Smooth muscle cell of trachea (primary cell): ENCODE measurements at places on chromosomes 2 and 18. TPM values are rescaled to one million over a fixed set of nuclear protein-coding genes. Genes with fewer than 3 reads are reported as not detected.

The ALK gene
- under 0.01 and 0.17 TPM in 2 replicates for total RNA-seq

The TAF4B gene
- total RNA-seq, result 1.9 and 3.5 TPM in 2 replicates

The SLC9A4 gene
- not detected in 2 replicates for total RNA-seq

The SAG gene
- not detected in 2 replicates for total RNA-seq

The SALL3 gene
- 0.17 TPM in 1 of 2 replicates, not detected in the other for total RNA-seq

The RTKN gene
- total RNA-seq, result 22.3 and 24.0 TPM in 2 replicates

The ASB18 gene
- total RNA-seq, result not detected in 2 replicates

The UPP2 gene
- under 0.01 TPM in 1 of 2 replicates, not detected in the other for total RNA-seq

The ARL4C gene
- 25.3 and 74.6 TPM in 2 replicates for total RNA-seq

The ZSWIM2 gene
- under 0.01 TPM in 1 of 2 replicates, not detected in the other for total RNA-seq

The AOX1 gene
- total RNA-seq, result 38.1 and 41.0 TPM in 2 replicates

The RASGRP3 gene
- 1.3 and 1.5 TPM in 2 replicates for total RNA-seq

The ROCK1 gene
- 33.7 and 45.7 TPM in 2 replicates for total RNA-seq

The SLC11A1 gene
- under 0.01 and 0.33 TPM in 2 replicates for total RNA-seq

The TWIST2 gene
- total RNA-seq, result 158 and 297 TPM in 2 replicates

The SNX17 gene
- total RNA-seq, result 164 and 222 TPM in 2 replicates

The KLHL14 gene
- not detected in 2 replicates for total RNA-seq

The CDH2 gene
- total RNA-seq, result 6.3 and 6.8 TPM in 2 replicates

The WDR54 gene
- 36.4 and 95.7 TPM in 2 replicates for total RNA-seq

The NYAP2 gene
- total RNA-seq, result not detected in 2 replicates

The PROKR1 gene
- total RNA-seq, result not detected in 2 replicates

The KCMF1 gene
- 70.1 and 74.6 TPM in 2 replicates for total RNA-seq

The SLC19A3 gene
- 0.17 and 0.29 TPM in 2 replicates for total RNA-seq

The EPHA4 gene
- 6.4 and 14.7 TPM in 2 replicates for total RNA-seq

The TDRD15 gene
- not detected in 2 replicates for total RNA-seq

The ZNF804A gene
- total RNA-seq, result 1.9 and 2.3 TPM in 2 replicates

The HMSD gene
- total RNA-seq, result 0.15 and 0.17 TPM in 2 replicates

The TTN gene
- 0.50 and 3.8 TPM in 2 replicates for total RNA-seq

The RNF103 gene
- 16.9 and 17.7 TPM in 2 replicates for total RNA-seq

The RNF149 gene
- total RNA-seq, result 51.3 and 52.9 TPM in 2 replicates

The PTH2R gene
- total RNA-seq, result not detected in 2 replicates

The CSRNP3 gene
- 2.8 and 3.0 TPM in 2 replicates for total RNA-seq

The ABCB11 gene
- under 0.01 TPM in 1 of 2 replicates, not detected in the other for total RNA-seq

The FBXO41 gene
- total RNA-seq, result 1.9 and 3.1 TPM in 2 replicates

The ZAP70 gene
- total RNA-seq, result not detected in 2 replicates

The SLC23A3 gene
- total RNA-seq, result 1.2 and 2.0 TPM in 2 replicates

The RAD51AP2 gene
- not detected in 2 replicates for total RNA-seq

The CDK15 gene
- 6.7 and 16.0 TPM in 2 replicates for total RNA-seq

The TMEM87B gene
- 20.9 and 30.3 TPM in 2 replicates for total RNA-seq

The PLEKHA3 gene
- total RNA-seq, result 4.5 and 4.8 TPM in 2 replicates

The SPDYA gene
- 1.2 and 2.3 TPM in 2 replicates for total RNA-seq

The TXNDC2 gene
- total RNA-seq, result under 0.01 TPM in 2 replicates
